Hepatic stellate cell (primary cell): ENCODE measurements at places on chromosomes 13 and 19.

GRCh38 chr19:52992109-52993004, 21.4 kb upstream of the ERVV-1 start:
- peak; percentile 5 for DNase-seq

GRCh38 chr13:40611635-40612034, 54.8 kb downstream of the FOXO1 start:
- DNase-seq, result no peak

GRCh38 chr13:98792785-98793495, 40.5 kb upstream of the SLC15A1 start:
- no peak for DNase-seq

DNA sequence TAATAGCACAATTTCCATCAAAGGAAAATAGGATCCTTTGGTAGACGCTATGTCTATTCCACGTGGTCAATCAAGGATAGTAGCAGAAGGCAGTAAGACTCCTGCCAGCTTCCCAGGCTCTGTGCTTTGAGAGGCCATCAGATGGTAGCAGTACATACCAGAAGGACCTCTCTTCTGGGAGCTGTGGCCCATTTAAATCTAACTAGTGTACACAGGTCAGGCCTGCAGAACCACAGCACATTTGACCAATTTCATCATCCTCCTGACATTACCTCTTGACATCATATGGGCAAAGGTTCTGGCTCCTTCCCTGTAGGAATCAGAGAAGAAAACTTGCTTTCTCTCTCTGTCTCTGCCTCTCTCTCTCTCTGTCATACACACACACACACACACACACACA, 229.6 kb upstream of the HTR2A start:
- no peak for DNase-seq

- no peak for DNase-seq
These were observed 774 bp downstream of the MAN2B1 start for GRCh38 chr19:12665671-12666264.
